Heart left ventricle (tissue), 16 donors: ENCODE measurements at places on chromosomes 3 and 15. TPM values are rescaled to one million over a fixed set of nuclear protein-coding genes. Genes with fewer than 3 reads are reported as not detected.

The KBTBD8 gene
- 0.99 TPM for polyA plus RNA-seq

DNA sequence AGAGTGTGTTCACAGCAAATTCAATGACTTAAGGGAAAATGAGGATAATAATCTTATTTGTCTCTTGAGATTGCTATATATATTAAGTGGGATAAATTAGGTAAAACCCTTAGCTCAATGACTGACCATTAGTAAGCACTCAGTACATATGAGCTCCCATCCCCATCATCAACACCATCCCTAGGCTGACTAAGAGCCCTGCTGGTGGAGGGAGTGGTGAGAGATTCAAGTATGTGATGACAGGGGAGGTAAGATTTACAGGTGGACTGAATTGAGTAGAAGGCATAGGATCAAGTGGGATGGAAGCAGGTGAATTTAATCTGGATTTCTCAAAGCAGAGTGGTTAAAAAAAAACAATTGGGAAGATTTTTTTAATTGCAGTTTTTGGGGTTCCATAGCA, 21.0 kb upstream of the LRRN1 start:
- DNase-seq = no peak

DNA sequence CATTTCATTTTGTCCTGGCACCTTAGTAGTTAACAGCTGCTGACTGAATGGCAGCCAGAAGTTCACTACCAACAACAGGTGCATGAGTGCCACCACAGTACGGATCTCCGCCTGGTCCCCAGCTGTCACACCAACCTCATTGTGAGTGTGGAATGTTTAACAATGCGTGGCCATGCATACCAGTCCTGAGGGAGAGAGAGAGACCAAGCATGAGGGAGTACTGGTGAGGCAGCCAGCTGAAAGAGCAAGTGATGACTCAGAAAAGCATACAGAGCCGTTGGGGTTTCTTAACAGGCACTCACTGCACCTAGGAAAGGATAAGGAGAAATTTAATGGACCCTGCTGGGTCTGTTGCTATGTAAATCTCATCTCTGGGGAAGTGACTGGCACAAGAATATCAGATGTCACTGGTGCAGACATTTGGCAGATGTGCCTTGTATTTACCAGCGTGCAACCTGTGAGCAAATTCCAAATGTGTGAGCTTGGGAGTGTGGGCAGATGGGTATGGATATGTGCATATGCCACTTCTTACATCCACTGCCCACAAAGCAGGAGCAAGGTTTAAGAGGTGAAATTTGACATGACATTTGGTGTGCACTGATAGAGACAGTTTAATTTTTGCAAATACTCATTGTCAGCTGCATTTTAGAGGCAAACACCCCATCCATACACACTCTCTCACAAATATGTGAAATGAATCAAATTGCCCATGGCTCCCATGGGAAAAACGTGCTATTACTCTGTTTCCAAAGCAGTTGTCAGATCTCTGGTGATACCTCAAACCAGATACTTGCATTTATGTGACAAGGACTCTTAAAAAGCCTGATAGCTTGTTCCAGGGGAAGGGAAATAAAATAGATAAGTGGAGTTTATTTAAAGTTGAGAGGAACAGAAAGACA, 245.2 kb upstream of the ARPP21 start:
- DNase-seq = no peak

DNA sequence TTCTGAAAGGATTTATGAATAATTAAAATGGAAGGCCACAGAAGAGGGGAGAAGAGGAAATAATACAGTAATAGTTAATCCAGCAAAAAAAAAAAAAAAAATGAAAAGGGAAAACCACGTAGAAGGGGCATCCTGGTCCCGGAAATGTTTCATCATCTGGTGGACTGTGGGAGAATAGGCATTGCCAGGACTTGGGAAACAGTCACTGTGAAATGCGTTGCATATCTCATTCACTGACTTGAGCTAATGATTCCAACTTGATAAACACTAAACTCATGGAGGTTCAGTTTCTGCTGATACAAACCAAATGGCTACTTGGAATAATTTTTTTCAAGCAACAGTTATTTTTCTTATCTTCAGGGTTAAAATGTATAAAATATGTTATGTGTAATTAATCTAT, 3.2 kb downstream of the XCR1 start:
- no peak for DNase-seq

The IL5RA gene
- polyA plus RNA-seq = 0.03 TPM

- no peak for DNase-seq
These were observed 62.7 kb downstream of the RHCG start for GRCh38 chr15:89433686-89434085.

DNA sequence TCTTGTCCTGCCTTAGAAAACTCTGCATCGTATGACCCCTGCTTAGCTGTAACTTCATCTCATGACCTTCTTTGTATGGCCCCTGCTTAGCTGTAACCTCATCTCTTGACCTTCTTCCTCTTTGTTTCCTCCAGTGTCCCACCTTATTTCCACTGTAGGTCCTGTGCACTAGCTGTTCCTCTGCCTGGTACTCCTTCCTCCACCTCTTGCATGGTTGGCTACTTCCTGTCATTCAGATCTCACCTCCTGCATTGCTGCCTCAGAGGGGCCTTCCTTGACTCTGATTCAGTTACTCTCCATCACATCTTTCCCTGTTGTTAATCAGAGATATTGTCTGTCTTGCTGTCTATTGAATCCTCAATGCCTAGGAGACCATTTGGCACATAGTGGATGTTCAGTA, 63.2 kb downstream of the PDE8A start:
- no peak for DNase-seq

The DAPK2 gene
- polyA plus RNA-seq = 24.6 TPM

The EFHB gene
- polyA plus RNA-seq = 0.65 TPM

DNA sequence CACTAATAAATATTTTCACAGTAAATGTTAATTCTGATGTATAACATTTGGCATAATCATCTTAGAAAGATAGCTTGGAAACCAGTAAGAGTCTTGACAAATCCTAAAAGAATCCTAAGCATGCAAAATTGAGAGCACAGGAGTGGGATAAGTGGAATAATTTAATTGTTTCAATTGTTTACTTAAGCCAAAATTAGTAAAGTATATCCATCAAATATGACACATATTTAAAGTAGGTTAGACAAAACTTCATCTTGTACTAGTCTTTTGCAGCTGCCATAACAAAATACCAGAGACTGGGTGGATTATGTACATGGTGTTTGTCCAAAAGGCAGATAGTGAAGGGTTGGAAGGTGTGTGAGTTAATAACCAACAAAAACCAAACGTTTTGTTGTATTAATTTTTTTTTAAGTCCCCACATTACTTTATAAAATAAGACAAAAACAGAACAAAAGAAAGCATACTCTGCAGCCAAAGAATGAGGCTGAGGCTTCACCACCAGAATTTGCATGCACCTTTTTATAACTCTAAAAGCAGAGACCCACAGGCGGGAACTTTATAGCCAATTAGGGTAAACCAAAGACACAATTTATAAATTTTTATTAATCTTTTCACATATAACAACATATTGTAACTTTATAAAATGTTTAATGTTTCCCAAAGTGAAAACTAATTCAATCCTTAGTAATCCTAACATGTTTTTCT, 41.9 kb upstream of the CD200R1L start:
- no peak for DNase-seq

The FETUB gene
- not detected for polyA plus RNA-seq

- DNase-seq = no peak
These were observed 47.5 kb downstream of the PARP14 start for GRCh38 chr3:122728186-122728585.

The ISL2 gene
- not detected for polyA plus RNA-seq

DNA sequence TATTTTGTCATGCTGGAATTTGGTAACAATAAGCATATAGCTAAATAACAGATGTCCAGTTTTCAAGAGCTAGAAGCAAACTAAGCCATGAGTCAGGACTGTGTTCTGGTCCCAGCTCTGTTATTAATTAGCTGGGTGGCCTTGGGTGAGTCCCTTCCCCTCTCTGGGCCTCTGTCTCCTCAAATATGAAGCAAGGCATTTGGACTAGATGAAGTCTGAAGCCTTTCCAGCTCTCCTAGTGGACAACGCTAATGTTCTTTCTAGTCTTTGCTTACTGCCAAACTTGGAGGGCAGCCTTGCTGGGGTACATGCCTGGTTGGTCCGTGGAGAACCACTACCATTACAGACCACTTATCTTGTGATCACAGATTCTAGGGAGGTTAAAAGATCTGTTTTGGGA, 127.6 kb downstream of the DUT start:
- no peak for DNase-seq

DNA sequence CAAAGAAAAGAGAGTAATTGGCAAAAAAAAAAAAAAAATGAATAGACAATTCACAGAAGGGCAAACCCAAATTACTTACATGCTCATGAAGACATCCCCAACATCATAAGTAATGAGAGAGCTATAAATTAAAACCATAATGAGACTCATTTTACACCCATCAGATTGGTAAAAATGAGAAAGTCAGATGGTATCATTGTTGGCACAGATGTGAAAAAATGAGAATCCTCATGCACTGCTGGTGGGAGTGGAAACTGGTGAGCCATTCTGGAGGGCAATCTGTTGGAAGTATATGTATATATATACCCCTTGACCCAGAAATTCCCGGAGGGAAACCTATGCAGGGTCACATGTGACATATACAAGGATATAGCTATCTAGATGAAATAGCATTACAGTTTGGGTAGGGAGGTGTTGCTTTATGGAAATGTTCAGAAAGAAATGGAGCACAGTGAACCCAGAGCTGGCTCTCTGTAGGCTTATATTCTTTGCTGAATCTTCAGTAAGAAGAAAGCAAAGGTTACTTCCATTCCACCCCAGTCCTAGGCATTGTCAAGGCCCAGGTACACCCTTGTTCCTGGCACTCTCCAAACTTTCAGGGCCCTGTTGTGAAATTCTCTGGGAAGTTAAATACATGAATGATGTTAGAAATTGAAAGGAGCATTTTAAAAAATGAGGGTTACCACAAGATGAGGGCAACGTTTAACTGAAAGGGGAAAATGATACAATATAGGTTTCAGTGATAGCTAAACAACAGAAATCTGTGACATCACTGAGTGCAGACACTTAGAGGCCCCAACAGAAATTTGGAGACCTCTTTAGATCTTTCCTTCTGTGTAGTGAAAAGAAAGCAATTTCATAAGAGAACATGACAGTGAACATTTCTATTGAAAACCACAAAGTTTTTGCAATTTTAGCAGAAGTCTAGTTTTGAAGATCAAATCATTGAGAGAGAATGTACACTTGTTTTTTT, 132.7 kb upstream of the TPRG1 start:
- DNase-seq = no peak

The NANOGP8 gene
- not detected for polyA plus RNA-seq

GRCh38 chr3:163039636-163040035, 1543.0 kb downstream of the OTOL1 start:
- no peak for DNase-seq

GRCh38 chr3:46844881-46845312, 18.3 kb downstream of the MYL3 start:
- no peak for DNase-seq

The OR4F6 gene
- not detected for polyA plus RNA-seq

GRCh38 chr15:69869881-69870505, 227.7 kb downstream of the TLE3 start:
- DNase-seq = no peak

The GCSAM gene
- 0.12 TPM for polyA plus RNA-seq

DNA sequence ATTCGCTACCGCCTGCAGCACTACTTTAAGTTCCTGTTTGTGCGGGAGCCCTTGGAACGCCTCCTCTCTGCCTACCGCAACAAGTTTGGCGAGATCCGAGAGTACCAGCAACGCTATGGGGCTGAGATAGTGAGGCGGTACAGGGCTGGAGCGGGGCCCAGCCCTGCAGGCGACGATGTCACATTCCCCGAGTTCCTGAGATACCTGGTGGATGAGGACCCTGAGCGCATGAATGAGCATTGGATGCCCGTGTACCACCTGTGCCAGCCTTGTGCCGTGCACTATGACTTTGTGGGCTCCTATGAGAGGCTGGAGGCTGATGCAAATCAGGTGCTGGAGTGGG, 995 bp downstream of the CHST14 start:
- no peak for DNase-seq

DNA sequence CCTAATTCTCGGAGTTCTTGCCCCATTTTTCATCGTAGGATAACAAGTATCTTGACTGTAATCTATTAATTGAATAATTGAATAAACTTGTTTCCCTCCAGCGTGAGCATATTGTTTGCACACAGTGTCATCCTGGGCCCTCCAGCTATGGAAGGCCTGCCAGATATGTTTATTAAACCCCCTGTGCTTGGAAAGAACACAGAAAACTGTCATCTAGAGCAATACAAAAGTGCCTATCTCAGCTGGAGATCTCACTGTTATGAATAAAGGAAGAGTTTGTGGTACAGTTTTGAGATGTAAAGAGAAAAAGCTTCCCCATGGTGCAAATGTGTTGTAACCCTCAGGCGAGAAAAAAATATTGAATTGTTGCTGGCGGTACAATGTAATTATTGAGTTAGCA, 405.9 kb downstream of the SOX2 start:
- no peak for DNase-seq

The ITGA11 gene
- 5.9 TPM for polyA plus RNA-seq

GRCh38 chr3:9233101-9233500, 16.3 kb downstream of the SRGAP3 start:
- no peak for DNase-seq

DNA sequence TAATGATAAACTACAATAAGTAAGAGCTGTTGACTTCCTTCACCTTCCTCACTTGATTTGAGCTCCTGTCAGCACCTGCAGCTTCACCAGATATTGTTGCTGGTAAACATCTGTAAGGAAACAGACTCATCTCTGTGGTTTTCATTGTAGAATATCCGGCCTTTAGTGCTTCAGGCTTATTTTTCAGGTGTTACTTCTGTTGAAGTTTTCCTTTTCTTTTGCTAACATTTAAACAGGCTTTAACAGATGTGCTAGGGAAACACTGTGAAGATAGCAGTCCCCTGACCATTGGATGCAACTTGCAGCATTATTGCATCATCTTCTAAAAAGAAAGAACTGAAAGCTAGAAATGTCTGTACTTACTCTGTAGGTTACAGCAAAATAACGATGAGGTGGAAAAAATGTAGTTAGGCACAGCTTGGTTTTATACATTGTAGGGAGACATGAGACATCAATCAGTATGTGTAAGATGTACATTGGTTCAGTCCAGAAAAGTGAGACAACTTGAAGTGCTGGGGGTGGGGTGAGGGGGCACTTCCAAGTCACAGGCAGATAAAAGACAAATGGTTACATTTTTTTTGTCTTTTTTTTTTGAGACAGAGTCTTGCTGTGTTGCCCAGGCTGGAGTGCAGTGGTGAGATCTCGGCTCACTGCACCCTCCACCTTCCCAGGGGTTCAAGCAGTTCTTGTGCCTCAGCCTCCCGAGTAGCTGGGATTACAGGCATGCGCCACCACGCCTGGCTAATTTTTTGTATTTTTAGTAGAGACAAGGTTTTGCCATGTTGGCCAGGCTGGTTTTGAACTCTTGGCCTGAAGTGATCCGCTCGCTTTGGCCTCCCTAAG, 10.2 kb downstream of the EDEM1 start:
- DNase-seq = no peak

- no peak for DNase-seq
These were observed 17.2 kb upstream of the RBSN start for GRCh38 chr3:15116032-15116669.

The ARHGAP31 gene
- 10.4 TPM for polyA plus RNA-seq

- DNase-seq = no peak
These were observed 88.0 kb downstream of the BCHE start for GRCh38 chr3:165749241-165749640.
